ENCODE measurements at places on chromosomes 5 and 9. TPM values are rescaled to one million over a fixed set of nuclear protein-coding genes. Genes with fewer than 3 reads are reported as not detected.
A peak's percentile ranks its signal among the peaks of the same experiment; 100 is the strongest.

The GABRA1 gene
- total RNA-seq, result 2.9 TPM

The C5orf24 gene
- total RNA-seq, result 73.2 TPM

DNA sequence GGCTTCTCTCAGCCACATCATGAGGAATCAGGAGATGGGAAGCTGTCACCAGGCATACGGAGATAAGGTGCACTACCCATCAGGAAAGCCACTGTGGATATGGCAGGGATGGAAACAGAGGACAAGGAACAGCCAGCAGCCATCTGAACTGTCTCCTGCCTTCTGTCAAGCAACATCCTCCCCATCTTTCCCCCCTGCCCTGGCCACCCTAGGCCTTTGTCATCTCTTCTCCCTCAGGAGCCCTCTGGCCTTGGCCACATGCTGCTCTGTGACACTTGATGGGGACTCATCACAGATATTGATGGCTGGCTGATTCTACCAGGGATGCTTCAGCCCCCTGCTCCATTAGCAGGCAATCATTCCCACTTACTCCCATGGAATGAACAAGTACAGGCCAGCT lies 21.1 kb upstream of the MEIKIN start:
- DNase-seq, result no peak

- no peak for DNase-seq
Observed at GRCh38 chr5:78058625-78059024, 235.9 kb downstream of the AP3B1 start.

DNA sequence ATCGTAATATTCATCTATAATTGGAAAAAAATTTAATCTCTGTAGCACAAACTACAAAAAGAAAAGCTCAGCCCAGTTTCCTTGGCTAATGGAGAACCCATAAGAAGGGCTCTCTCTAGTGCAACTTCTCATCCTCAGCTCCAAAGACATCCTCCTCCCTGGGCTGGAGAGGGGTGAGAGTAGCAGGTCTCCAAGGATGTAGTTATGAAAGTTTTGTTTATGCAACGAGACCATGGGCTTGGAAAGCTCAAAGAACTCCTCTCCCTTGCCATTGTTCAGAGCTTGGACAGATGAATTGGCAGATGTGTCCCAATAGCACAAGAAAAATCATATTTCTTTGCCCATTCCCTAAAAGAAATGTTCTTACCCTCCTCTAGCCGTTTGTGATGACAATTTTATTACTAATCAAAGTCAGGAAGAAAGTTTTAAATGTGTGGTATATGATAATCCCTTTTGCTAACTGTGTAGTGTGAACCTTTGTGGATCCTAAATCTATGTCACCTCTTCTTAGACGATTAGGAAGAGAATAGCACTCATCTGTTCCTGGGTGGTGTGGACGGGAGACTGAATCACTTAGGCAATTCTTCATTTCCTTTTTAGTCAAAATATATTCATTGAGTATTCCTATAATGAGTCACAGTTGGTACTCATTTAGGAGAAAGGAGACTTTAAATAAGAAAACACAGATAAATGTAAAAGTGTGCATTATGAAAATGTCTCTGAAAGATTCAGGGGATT lies 52.2 kb downstream of the GARNL3 start:
- no peak for DNase-seq

- DNase-seq, result no peak
Observed at GRCh38 chr9:135577256-135577655, 15.7 kb downstream of the PAEP start.

DNA sequence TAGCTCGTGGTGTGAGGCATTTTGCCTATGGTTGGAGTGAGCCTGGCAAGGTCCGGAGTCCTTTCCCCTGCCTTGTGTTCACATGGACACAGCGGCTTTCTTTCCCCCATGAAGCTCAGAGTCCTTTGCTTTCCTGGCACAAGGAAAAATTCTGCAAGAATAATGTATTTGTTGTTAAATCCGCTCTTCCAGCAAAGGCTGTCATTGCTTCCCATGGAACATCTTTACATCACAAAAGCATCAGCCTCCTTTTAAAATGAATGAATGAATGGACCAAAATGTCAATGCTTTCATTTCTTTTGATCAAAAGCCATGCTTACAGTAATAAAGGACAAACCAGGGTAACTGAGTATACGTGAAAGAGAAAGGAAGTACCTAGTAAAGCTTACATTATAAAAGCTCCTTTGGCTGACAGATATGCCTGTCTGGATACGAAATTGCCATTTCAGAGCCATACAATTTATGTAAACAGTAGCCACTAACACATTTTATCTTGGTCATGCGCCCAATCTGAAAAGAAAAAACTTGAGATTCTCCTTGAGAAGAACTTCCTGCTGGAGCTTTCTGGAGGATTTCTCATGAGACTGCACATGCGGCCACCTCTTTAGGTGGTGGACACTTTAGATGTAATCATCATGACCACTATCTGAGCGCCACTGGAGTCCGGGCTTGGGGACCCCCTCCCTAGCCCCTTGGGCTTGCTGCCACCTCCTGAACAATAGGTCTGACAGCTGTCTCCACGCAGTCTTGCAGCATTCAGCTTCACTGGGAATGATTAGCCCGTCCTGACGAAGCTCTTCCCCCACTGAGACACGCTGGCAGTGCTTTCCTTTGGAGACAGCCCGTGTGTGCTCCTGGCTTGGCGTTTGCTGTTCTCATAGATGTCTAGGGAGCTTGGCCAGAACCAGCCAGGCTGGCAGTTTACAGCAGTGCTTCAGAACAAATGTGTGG lies 355.9 kb downstream of the ADAMTS6 start:
- peak; percentile 30 for DNase-seq

DNA sequence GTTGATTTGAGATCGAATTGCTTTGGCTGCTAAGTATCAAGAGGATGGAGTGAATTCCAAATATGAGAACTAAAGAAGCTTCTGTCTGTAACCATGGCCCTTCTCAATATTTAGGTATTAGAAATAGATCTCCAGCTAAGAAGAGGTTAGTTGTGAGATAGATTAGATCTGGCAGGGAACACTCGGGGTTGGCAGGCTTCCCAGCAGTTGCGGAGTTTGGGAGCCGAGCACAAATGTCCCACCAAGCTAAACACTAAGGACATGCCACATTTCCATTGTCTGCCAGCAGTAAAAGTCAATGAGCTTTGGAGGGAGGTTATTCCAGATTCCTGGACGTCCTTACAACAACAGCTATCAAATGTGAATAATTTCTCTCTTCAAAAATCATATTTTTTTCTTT lies 85.8 kb downstream of the TAF11L14 start:
- peak; percentile 45 for DNase-seq

- no peak for DNase-seq
Observed at GRCh38 chr9:78677326-78677725, 380.4 kb downstream of the PSAT1 start.

DNA sequence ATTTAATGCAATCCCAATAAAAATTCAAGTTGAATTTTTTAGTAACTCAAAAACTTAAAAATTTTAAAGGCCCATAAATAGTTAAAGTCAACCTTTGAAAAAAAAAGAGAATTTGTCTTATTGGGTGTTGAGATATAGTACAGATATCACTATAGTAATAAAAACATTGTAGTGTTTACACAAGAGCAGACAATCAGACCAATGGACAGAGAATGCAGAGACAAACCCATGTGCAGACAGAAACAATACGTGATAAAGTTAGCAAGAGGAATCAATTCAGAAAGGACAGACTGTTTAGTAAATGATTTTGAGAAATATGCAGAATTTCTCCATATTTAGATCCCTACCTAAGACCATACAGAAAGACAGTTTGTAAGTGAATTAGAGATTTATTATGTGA lies 33.9 kb downstream of the GOLGA1 start:
- DNase-seq, result no peak

GRCh38 chr5:151903243-151903653 lies 21.4 kb downstream of the GLRA1 start:
- DNase-seq, result no peak

- peak; percentile 53 for DNase-seq
Observed at GRCh38 chr9:15889555-15889954, 336.7 kb downstream of the CCDC171 start.

DNA sequence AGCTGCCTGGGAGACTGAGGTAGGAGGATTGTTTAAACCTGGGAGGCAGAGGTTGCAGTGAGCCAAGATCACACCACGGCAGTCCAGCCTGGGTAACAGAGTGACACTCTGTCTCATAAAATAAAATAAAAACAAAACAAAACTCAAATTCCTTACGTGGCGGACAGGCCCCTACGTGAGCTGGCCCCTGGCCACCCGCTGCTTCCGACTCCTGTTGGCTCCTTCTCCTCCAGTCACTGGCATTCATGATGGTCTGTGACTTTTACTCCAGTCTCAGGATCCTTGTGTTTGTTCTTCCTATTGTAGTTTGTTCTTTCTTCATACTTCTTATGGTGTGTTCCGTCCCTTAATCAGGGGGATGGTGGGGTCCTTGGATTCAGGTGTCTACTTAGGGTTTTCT lies 28.5 kb upstream of the ZFR start:
- DNase-seq, result no peak

GRCh38 chr9:133837627-133838597 lies 99.8 kb upstream of the SARDH start:
- no peak for DNase-seq

DNA sequence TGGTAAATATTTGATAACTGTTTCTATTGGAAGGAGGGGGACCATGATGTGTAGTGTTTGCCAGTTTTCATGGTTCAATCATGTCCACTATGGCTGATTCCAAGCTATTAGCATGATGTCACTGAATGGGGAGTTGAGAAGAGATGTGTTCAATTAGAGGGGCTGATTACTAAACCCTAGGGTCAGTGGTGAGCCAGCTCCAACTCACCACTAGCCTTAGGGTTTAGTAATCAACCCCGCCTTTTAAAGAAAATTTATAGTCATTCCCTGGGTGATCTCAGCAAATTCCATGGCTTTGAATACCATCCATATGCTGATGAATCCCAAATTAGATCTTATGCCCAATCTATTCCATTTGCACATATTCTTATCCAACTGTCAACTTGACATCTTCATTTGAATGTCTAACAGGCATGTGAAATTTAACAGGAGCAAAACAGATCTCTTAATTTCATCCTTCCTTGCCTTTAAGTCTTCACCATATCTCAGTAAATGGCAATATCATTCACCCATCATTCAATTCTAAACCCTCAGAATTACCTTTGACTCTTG lies 98.8 kb downstream of the GCNT1 start:
- no peak for DNase-seq

DNA sequence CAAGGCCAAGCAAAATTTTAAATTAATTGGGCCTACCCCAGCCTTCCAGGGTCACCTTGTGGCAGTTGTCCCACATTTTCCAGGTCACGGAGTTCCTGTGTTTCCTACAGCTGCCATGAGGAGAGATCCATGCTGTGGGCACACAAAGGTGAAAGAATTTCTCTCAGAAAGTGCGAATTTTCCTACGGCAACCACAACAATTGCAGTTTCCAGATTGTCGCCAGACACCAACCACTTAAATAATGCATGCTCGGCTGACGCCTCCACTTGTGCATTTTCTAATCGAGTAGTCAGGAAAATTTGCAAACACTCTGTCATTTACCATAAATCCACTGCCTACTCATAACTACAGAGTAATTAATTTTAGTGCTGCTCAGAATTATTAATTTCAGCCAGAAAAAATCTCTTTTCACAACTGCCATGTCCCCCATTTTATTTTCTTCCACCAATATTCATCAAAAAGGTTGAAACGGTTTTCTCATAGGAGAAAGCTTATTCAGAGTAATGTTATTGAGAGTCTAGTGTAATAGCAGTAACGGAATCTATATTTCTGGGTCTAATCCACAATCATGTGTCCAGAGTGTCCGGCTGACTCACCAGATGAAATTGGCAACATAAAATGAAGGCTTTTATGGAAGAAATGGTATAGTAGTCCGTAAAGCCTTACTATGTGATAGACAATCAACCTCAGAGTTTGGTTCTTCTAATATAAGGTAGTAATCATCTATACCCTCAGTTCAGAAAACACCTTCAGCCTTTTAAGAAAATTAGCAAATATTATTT lies 389.8 kb downstream of the NR2F1-AS1 start:
- DNase-seq, result no peak

All from umbilical cord (tissue), 2 donors.